ENCODE measurements at places on chromosomes 2 and 18.

- DNase-seq, result no peak
These were observed 74.0 kb downstream of the UNC80 start for GRCh38 chr2:209845666-209846065.

- DNase-seq, result no peak
These were observed 5.9 kb downstream of the NCOA1 start for GRCh38 chr2:24496959-24497358.

DNA sequence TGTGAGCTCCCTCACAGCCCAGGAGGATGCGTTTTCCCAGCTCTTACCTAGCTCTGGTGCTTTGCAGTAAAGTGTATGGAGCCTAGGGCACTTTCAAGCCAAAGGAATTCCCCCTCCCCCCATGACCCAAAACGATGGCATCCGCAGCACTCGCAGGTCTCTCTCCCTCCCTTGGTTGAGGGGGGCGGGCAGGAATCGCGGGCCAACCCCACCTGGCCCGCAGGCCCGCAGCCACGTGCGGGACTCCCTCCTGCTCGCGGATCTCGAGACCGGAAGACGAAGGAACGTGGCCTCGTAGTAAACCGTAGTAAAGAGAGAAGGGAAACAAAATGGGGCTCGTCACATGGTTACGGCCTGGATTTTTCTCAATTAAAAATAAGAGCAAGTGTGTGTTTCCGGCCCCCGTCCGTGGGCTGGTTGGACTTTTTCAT lies 8.5 kb downstream of the IRS1 start:
- peak; percentile 65 for DNase-seq

DNA sequence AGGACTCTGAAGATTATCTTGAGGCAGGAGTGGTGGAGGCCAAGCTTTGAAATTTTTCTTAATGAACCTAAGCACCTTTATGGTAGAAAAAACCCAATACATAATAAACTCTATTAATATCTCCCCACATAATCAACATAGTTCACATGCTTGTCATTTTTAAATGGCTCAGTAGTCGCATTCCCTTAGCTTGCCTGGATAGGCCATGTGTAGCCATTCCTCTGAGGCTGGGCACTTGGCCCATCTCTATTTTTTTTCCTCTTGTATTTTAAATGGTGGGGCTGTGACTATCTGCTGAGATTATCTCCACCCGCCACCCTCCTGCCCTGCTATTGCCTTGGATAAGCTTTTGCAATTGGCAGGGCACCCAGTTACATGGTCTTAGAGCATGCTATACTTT lies 143.1 kb downstream of the FHOD3 start:
- DNase-seq, result peak; percentile 73

GRCh38 chr2:204364860-204365535 lies 180.3 kb upstream of the PARD3B start:
- DNase-seq, result no peak

DNA sequence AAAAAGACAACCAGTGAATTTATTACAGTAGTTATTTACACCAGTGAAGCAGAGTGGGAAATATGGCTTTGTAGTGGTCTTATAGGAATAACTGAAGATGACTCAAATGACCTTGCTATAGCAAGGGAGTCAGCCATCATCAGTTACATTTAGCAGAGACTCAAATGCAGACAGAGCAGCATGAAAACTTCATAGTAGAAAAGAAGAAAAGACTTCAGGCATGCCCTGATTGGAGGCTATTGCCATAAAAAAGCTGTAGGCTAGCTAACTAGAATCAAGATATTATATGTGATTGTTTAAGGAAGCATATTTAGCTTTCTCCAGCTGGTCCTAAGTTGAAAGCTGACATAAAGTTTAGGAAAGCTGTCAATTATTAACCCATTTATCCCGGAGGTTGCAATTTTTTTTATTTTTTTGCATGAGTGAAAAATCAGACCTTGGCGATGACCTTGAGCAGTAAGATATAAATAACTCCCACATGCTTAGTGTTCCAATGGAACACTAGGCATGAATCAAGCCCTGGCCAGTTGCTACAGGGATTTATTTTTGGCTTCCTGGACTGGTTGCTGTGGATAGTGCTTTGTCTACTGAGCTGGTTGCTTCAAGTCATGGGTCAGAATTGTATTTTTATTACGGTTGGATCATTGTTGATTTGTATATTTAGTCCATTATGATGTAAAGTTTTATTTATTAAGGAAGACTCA lies 675.6 kb upstream of the VRK2 start:
- peak; percentile 3 for DNase-seq

DNA sequence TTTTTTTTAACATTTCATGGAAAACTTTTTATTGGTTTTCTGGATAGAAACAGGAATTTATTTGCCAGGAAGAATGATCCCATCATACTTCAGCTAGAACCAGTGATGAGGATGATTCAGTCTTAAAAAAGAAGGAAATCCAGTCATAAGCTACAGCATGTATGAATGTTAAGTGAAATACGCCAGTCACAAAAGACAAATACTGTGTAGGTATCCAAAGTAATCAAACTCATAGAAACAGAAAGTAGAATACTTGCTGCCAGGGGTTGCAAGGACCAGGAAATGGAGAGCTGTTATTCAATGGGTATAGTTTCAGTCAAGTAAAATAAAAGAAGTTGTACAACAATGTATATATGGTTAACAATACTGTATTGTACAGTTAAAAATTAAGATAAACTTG lies 21.3 kb downstream of the PSME4 start:
- DNase-seq, result no peak

GRCh38 chr18:38981389-38981788 lies 1415.8 kb upstream of the CELF4 start:
- DNase-seq, result no peak

- DNase-seq, result no peak
These were observed 130.1 kb downstream of the SMAD7 start for GRCh38 chr18:48820483-48821250.

DNA sequence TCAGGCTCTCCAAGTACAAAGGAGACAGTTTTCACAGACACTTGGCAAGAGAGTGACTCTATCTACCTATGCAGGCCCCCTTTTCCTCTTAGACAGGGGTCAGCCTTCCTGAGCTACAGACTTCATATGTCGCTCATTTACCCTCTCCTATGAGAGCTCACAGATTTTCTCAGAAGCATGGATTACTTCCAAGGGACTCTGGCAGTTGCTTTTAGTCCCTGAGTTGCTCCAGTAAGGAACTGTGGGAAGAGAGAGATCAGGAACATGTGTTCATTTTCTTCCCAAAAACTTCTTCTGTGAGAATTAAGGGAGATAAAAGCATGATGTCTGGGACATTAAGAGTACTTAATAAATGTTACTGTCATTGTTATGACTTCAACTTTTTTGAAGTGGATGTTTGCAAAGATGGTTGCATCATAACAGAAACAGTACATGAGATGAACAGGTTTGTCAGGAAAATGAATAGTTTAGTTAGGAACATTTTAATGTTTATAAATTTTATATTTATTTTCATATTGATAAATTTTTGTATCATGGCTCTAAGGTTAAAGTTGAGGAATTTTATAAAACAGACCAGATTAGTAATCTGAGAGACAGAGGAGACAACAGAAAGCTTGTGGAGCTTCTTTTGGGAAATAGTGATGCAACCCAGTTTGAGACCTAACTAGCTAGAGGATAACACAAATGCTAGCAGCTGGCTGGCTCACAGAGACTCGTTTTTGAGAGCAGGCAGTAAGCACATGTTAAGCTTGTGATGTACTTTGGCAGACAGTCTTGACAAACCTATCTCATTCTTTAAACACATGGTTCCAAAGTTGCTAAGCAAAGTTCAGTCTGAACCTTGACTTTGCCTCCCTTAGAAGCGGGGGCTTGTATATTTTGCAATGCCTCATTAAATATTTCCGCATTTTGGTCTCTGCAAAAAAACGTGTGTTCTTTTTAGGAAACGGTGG lies 21.7 kb upstream of the UGP2 start:
- DNase-seq, result peak; percentile 43

DNA sequence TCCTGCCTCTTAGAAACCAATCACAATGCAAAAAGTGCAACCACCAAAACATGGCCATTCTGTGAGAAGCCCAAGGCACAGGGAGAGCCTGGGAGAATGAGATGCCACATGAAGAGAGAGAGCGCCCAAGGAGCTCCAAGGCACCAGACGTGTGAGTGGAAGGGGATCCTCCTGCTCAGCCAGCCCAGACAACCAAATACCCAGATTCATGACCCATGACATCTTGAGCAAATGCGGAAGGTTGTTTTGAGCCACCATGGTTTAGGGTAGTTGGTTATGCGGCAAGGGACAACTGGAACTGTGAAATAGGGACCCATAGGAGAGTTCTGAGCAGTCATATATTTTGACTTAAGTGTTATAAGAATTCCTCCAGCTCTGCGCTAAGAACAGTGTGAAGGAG lies 7.0 kb downstream of the AFF3 start:
- no peak for DNase-seq

DNA sequence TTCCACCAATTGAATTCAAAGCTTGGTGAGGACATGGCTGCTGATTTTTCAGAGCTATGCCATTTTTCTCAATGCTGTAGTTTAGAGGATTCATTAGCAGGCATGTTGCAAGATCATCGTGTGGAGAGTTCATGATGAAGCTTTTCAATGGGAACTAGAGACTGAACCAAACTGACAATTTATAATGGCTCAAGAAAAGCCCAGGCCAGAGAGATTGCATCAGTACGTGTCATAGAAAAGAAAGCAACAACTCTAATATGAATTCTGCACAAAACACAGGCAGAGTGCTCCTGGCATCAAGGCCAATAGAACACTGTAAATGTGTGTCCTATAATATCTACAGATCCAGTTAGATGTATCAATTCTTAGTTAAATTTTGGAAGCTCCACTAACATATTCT lies 477.6 kb downstream of the LRP1B start:
- DNase-seq, result no peak

- no peak for DNase-seq
These were observed 17.3 kb downstream of the BMP10 start for GRCh38 chr2:68853915-68854314.

- peak; percentile 21 for DNase-seq
These were observed 160.8 kb upstream of the NOSTRIN start for GRCh38 chr2:168641636-168642035.

DNA sequence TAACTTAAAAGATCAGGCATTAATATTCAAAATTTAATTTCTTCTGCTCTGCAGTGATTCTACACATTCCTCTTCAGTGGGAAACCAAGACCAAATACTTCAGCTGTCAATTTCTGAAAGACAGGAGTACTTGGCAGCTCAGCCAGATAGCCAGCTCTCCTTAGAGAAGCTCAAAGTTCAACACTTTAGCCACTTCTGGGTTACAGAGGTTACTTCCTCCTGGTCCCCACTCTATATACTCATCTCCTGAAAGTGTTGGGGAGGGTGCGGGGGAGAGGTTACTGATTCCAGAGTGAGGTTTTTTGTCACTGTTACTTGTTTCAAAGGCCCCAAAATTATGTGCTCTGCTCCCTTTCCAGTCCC lies 4.1 kb downstream of the CYTIP start:
- no peak for DNase-seq

- DNase-seq, result no peak
These were observed 6.7 kb downstream of the CAVIN2 start for GRCh38 chr2:191839918-191840804.

GRCh38 chr2:211860224-211860623 lies 678.4 kb downstream of the ERBB4 start:
- no peak for DNase-seq

GRCh38 chr2:178689808-178690207 lies 117.4 kb downstream of the TTN start:
- DNase-seq, result no peak

DNA sequence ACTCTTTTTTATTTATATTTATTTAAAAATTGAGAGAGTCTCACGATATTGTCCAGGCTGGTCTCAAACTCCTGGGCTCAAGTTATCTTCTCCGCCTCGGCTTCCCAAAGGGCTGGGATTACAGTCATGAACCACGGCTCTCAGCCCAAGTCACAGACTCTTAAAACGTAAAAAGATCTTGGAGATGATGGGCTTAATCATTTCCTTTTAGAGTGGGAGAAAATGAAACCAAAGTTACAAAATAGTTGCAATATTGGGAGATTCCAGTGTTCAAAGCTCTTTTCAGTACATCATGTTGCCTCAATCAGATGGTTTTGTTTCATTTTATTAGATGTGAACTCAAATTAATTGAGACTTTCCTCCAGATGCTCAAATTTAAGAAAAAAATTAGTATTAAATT lies 151.4 kb upstream of the XPO1 start:
- no peak for DNase-seq

GRCh38 chr18:46939337-46939963 lies 22.0 kb downstream of the KATNAL2 start:
- DNase-seq, result peak; percentile 25

DNA sequence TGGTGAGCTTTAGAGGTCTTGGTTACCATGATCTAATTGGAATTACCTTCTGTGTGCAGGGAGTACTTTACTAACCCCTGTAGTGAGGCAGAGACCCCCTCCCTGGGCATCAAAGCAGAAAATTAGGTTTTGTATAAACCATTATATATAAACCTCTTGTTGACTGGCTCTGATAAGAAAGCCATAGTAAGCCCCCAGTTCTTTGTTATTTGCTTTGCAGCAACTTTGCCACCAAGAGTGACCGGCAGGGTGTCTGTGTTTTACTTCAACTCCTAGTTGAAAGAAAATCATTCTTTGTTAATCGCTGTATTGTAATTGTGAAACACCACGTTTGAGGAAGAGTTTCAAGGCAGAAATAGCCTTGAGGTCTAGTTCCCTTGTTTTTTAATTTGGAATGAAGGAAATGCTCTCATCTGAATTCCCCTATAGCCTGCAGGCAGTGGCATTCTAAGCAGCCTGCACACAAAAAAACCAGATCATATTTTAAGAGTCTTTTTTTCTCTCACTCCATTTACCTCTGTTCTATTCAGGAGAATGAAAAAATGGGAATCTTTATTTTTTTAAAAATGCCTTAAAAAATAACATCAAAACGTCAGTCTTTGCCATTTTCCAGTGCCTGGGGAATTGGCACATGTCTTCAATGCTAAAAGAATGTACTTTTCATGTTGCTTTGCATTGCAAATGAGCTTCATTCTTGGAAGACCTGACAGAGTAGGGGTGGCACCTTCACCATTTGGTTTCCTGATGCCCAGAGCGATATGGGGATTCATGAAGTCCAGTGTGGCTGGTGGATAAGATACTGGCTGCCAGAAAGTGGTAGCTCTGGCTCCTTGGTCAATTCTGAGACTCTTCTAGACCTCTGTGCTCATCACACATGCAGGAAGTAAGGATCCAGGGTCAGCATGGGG lies 338.1 kb downstream of the SLC4A3 start:
- no peak for DNase-seq

DNA sequence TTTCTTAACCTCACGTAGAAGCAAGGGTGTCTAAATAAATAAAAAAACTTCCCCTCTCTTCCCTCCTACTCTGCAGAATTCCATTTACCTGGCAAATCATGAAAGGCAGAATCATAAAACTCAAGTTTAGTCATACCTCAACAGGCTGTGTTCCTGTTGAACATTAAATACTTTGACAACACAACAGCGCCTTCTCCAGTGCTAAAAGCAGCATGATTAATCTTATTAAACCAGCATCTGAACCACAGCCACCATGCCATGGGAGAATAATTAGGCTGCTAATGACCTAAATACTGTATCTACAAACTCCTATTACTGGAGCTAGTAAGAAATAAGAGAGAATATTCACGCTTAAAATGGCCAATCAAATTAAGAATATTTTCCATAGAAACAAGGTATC lies 68.1 kb downstream of the CDH2 start:
- peak; percentile 45 for DNase-seq

Measured in fibroblast of skin of right quadriceps (primary cell).